Placental pericyte (primary cell): ENCODE measurements at places on chromosomes 1 and 21. TPM values are rescaled to one million over a fixed set of nuclear protein-coding genes. Genes with fewer than 3 reads are reported as not detected.

PM20D1 gene
- total RNA-seq = not detected in 2 replicates

SH2D1B gene
- not detected in 2 replicates for total RNA-seq

PPIE gene
- total RNA-seq = 28.6 and 35.0 TPM in 2 replicates

TAL1 gene
- under 0.01 TPM in 1 of 2 replicates, not detected in the other for total RNA-seq

KIRREL1 gene
- total RNA-seq = 164 and 211 TPM in 2 replicates

ST6GALNAC5 gene
- 7.3 and 20.6 TPM in 2 replicates for total RNA-seq

FGR gene
- not detected in 2 replicates for total RNA-seq

LCE1C gene
- not detected in 2 replicates for total RNA-seq

GJA8 gene
- total RNA-seq = not detected in 2 replicates

DMRTA2 gene
- 0.14 and 0.22 TPM in 2 replicates for total RNA-seq

DIO1 gene
- not detected in 2 replicates for total RNA-seq

PROX1 gene
- under 0.01 and 0.14 TPM in 2 replicates for total RNA-seq

ZYG11B gene
- total RNA-seq = 21.9 and 60.0 TPM in 2 replicates

C4BPA gene
- not detected in 2 replicates for total RNA-seq

SPTA1 gene
- total RNA-seq = not detected in 2 replicates

LCE3D gene
- not detected in 2 replicates for total RNA-seq

PRAMEF33 gene
- not detected in 2 replicates for total RNA-seq

LCK gene
- not detected in 2 replicates for total RNA-seq

SRP9 gene
- 118 and 265 TPM in 2 replicates for total RNA-seq

TAS1R3 gene
- total RNA-seq = 0.14 and 1.3 TPM in 2 replicates

PDE4B gene
- total RNA-seq = 11.8 and 72.3 TPM in 2 replicates

TSTD1 gene
- total RNA-seq = 5.7 and 6.7 TPM in 2 replicates

TIAM1 gene
- total RNA-seq = 1.7 TPM in 1 of 2 replicates, not detected in the other

FMN2 gene
- 2.6 and 5.4 TPM in 2 replicates for total RNA-seq
